Iris pigment epithelial cell (primary cell): ENCODE measurements at places on chromosomes 16 and 17.
A peak's percentile ranks its signal among the peaks of the same experiment; 100 is the strongest.

GRCh38 chr17:40956401-40957254 lies 10.1 kb downstream of the KRT39 start:
- DNase-seq = peak; percentile 99

DNA sequence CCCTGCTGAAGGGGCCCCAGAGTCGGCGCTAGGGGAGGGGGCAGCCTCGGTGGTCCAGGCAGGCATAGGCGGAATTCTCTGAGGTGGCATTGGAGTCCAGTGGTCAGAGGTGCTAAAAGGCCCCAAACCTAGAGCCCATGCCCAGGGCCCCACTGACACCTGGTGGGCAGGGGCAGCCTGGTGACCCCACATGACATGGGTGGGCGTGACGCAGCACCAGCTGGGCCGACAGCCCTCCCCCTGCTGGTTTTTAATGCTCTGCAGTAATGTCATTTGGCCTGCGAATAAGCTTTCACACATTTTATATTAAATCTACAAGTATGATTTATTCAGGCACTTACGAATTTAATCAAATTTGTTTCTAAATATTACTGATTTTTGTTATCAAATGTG lies 2.1 kb upstream of the RNPS1 start:
- DNase-seq = no peak

DNA sequence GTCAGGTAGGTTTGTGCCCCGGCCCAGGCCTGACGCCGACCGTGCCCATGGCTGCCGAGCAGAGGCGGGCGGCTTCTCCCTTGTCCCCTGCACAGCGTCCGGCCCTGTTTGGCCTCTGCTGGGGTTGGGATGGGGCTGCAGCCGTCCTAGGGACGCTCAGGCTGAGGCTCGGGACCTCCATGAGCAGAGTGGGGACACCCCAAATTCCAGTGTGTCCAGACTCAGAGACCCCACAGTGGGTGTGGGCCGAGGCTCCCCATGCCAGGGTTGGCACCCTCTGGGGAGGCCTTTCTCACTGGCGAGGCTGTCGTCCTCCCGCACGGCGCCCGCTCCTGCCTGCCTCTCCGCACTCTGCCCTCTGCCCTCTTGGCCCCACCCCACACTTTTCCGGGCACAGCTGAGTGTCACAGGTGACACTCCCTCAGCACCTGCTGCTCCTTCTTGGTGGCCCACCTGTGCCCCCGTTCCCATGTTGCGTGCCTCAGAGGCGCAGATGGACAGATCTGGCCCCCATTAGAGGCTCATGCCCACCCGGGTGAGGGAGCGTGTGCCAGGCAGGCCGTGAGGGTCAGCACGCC lies 16.1 kb downstream of the TRAF7 start:
- DNase-seq = no peak

GRCh38 chr17:42779936-42780850 lies at the start of gene WNK4:
WNK4 (plus strand) TSS chr17:42780610; CDS start chr17:42780699, 89 bp downstream.
- peak; percentile 47 for DNase-seq

- peak; percentile 29 for DNase-seq
These were observed 21.7 kb downstream of the ACSF3 start for GRCh38 chr16:89115216-89115861.

DNA sequence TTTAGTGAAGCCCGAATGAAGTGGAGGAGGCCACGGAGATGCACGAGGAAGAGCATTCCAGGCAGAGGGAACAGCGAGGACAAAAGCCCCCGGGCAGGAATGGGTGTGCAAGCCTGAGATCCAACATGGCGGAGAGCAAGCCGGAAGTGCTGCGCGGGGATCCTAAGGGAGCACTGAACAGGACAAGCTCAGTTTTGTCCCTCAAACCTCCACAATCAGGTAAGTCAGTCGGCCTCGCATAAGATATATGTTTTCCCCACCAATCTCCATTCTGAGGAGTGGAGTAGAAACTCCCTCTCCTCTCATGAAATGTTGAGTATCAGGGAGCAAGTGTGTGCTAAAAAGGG lies 32.9 kb upstream of the USP22 start:
- DNase-seq = no peak

- DNase-seq = no peak
These were observed 80.4 kb downstream of the C16orf78 start for GRCh38 chr16:49453983-49454382.

GRCh38 chr16:1858189-1858865 lies 13.6 kb downstream of the MEIOB start:
- DNase-seq = peak; percentile 28

DNA sequence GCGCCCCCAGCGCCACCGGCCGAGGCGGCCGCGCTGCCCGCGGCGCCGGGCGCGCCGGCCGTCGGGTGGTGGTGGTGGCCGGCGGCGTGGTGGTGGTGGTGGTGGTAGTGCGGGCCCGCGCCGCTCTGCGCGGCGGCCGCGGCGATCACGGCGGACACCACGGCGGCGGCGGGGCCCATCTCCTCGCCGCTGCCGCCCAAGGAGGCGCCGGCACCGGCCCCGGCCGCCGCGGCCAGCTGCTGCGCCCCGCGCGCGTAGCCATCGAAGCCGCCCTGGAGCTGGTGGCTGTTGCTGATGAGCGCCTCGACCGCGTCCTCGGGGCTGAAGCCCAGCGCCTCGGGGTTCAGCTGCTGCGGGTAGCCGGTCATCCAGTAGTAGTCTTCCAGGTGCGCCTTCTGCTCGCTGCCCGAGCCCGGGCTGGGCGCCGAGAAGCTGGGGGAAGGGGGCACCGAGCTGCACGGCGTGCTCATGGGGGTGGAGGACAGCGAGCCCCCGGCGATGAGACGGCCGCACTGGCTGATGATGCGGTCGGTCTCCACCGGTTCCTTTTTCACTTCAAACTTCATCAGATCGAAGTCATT lies 1.2 kb downstream of the MAF start:
- peak; percentile 21 for DNase-seq

DNA sequence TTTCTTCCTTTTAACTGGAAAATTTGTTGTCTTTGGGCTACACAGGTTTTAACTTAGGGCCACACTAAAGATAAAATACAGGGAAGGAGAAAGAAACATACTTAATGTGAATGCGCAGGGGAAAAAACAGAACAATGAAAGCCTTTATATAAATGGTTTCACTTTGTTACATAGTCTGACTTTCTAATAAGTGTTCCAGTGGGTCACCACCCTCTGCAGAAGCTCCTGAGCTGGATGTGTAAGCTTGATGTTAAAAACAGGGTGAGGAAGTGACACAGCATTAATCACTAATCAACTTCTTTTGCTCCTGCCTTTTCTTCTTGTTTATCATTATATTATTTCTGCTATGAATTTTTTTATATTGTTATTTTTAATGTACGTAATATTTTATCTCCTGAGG lies 445.6 kb upstream of the CA10 start:
- no peak for DNase-seq
